Natural killer cell (primary cell): ENCODE measurements at places on chromosomes 13 and 19. TPM values are rescaled to one million over a fixed set of nuclear protein-coding genes. Genes with fewer than 3 reads are reported as not detected.

FAM83E gene
- 1.1 TPM for total RNA-seq

GRCh38 chr13:43864921-43865320, 14.6 kb downstream of the CCDC122 start:
- no peak for DNase-seq

DNA sequence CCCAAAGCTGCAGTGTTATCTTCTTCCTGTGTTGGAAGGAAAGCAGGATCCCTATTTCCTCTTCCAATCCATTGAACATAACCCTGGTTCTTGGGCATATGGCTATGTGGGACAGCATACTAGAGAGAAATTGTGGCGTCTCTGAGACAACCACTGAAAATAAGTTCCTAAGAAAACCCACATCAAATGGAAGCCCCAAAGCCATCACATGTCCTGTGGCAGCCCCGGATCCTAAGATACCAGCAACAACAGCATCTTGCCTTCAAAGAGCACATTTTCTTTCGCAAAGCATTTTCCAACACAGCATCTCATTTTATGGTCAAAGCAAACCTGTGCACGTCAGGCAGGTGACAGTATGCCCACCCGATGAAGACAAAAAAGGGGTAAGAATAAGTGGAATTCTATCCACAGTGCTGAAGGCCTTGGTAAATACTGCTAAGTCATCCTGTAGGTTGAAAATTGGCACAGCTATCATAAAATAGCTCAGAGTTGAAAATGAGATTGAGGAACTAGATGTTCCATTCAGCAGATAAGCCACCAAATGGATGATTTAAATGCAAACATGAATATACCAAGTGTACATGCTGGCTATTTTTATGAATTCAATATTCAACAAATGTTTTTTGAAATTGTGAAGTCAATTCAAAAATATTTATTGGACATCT, 232.2 kb downstream of the DLEU7 start:
- no peak for DNase-seq

DNA sequence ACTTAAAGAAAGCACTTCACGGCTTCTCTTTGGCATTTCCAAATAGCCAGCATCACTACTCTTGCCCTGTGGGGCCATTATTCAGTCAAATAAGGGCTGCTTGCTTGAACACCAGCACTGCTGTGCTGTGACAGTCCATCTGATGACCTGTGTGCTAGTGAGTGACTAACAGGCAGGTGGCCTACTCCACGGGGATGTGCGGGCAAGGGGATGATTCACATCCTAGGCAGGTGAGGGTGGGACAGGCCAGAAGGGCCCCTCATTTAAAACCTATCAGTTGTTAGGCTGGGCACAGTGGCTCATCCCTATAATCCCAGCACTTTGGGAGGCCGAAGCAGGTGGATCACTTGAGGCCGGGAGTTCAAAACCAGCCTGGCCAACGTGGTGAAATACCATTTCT, 8.2 kb downstream of the CCNE1 start:
- no peak for DNase-seq

DNA sequence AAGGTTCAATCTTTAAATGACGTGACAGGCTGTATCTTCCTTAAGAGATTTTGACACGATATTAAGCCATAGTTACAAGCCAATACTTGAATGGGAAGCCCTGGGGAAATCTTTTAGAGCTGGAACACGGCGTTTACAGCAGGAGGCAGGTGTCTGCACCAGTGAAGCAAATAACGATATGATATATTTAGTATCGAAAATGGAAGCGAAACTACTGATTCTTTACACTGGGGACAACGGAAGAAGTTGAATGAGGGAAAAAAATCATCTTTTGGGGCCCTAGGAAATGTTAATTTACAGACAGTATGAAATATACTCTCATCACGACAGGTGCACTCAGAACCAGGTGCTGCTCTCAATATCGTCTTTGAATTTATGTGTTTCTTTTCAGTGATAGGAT, 793.9 kb upstream of the PCDH20 start:
- no peak for DNase-seq

- no peak for DNase-seq
Observed at GRCh38 chr19:29629836-29630534, 23.9 kb downstream of the POP4 start.

- no peak for DNase-seq
Observed at GRCh38 chr13:96229356-96229755, 139.4 kb downstream of the HS6ST3 start.

SERTM1 gene
- total RNA-seq, result not detected

GPR12 gene
- not detected for total RNA-seq

STARD13 gene
- total RNA-seq, result not detected

FCGBP gene
- total RNA-seq, result 25.1 TPM

ICAM5 gene
- total RNA-seq, result 1.6 TPM

- DNase-seq, result no peak
Observed at GRCh38 chr19:5154129-5154798, 185.4 kb downstream of the KDM4B start.

DNA sequence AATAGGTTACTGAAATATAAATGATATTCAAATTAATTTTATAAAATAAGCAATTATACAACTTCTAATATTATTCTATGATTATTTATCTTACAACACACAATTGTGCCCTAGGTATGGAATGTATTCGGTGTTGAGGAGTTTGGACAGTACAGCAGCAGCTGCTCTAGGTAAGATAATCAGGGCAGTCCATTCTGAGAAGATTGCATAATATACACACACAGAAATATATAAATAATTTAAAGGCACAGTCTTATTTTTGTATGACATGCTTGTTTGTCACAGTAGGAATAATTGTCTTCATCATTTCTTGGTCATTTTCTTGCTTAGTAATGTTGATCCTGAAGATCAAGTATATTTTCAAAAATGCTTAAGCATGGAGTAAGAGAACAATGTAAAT, 849.4 kb upstream of the MIR17HG start:
- no peak for DNase-seq

ZNF225 gene
- total RNA-seq, result 1.5 TPM

GRCh38 chr19:13055213-13056051, 47.2 kb downstream of the LYL1 start:
- no peak for DNase-seq

DNA sequence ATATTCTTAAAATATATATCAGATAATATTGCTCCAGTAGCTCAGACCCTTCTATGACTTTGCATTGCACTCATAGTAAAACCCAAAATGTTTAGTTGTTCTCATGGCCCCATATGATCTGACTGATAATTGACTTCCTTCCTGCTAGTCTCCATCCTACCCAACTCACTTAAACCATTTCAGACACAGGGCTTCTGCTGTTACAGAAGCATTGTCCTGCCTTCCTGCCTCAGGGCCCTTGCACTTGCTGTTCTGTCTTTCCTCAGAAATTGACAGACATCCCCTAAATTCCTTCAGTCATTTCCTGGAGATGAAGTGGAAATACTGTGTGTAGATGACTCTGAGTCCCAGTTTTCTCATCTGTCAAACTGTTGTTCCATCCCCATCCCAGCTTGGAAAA, 19.7 kb downstream of the FBXL12 start:
- DNase-seq, result no peak

GRCh38 chr13:52034616-52035226, 10.2 kb downstream of the UTP14C start:
- no peak for DNase-seq

GRCh38 chr13:72657379-72657778, 70.0 kb downstream of the MZT1 start:
- DNase-seq, result no peak

DNA sequence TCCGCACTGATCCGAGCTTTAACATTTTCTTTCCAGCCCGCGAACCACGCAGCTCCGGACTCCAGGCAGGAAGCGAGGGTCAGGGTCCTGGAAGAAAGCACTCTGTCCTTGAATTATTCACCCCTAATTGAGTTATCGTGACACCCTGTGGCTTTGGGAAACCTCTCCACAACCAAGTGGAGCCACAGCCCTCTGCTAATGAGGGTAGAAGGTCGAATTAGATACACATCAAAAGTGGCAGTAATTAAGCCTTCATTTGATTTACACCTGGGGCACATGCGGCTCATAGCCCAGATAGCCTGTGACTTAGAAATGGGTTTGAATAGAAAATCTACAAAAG, 15.9 kb upstream of the RNF17 start:
- DNase-seq, result no peak

ZNF793 gene
- 9.6 TPM for total RNA-seq
